ENCODE measurements at places on chromosomes 1 and 21.

- DNase-seq, result no peak
Observed at GRCh38 chr1:19888112-19888511, 5.9 kb downstream of the OTUD3 start.

DNA sequence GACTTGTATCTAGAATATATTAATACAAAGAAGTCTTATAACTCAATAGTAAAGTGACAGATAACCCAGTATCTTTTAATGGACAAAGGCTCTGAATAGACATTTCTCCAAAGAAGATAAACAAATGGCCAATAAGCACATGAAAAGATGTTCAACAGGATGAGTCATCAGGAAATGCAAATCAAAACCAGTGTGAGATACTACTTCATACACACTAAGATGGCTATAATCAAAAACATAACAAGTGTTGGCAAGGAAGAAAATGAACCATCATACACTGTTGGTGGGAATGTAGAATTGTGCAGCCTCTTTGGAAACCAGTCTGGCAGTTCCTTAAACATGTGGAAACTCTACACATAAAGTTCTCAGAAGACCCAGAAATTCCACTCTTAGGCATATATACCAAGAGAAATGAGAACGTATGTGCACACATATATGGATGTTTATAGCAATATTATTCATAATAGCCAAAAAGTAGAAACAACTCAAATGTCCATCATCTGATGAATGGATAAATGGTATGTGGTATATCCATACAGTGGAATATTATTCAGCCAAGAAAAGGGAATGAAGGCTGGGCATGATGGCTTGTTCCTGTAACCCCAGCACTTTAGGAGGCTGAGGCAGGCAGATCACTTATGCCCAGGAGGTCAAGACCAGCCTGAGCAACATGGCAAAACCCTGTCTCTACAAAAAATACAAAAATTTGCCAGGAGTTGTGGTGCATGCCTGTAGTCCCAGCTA is 9.9 kb upstream of the MPL start:
- peak; percentile 24 for DNase-seq

DNA sequence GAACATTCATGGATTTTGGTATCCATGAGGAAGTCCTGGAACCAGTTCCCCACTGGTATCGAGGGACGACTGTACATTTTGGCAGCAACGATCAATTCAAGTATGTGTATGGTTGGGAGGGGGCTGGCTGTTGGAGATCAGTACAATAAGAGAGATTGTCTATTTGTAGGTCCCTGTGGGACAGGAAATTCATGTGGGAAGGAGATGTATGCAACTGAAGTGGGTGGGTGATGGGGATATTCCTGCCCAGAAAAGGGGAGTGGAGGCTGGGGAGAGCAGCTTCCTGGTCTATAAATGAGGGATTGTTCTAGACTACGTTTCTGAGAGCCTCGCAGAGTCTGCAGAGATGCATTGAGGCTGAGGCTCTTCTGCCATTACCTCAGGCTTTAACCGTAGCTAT is 140.2 kb upstream of the MAGI3 start:
- DNase-seq, result no peak

- no peak for DNase-seq
Observed at GRCh38 chr1:101005871-101006270, 19.7 kb downstream of the DPH5 start.

DNA sequence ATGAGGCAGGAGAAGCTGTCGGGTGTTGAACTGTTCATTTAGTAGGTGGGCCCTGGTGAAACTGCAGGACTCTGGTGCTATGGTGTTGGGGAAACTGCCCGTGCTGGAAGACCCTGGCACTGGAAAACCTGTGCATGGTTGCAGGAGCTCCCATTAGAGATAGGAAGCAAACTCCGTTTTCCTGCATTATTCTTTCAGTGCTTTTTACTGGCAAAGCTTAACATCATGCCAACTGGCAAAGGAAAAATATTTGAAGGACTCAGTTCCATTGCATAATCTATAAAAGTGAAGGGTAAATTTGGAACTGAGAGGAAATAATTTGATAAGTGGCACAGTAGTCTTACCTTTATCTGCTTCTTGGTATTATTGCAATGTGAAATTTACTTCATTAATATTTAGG is 31.7 kb upstream of the MPC2 start:
- DNase-seq, result no peak

DNA sequence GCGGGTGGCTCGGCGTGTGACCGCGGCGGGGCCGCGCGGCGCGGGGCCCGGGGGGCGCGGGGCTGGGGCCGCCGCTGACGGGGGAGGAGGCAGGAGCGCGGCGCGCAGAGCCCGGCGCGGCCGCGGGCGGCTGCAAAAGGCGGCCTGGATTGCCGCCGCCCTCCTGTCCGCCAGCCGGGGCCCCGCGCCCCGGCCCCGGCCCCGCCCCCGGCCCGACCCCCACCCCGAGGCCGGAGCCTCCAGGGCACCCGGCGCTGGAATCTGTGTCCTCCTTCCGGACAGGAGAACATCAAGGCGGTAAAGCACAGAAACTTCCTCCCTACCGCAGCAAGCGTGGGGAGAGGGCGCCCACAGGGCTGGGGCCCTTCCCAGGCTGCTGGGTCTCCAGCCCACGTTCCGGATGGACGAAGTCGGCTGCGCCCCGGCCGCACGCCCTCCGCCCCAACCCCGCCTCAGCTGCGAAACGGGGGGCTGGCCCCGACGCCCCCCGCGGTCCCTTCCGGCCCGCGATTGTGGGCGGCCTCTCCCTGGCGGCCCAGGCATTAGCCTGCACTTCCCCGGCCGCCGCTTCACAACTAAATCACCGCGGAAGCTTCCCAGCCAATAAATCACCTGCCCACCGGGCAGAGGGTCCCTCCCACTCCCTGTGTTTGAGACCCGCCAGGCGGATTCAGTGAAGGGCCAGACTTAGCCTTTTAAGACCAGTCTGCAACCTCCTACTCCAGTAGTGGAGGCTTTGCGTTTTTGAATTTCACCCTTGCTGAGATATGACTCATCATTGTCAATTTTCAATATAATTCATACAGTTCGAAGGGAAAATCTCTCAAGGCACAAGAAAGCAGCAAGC is 106.0 kb downstream of the SLC45A1 start:
- DNase-seq, result no peak

DNA sequence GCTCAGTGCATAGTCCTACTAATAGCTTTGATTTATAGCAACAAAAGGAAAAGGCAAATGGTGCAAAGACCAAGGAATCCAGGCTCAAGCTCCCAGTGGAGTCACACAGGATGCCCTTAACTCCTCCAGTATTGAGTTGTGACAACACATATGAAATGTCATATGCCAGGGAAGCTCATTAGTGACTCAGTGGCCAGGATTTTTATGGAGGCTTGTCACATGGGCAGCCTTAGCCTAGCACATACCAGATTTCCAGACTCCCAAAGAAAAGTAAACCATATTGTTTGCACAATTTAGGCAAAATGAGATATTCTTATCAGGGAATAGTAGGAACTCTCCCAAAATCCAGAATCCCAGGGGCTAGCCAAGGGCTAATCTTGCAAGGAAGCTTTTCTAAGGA is 129.2 kb downstream of the MAGI3 start:
- no peak for DNase-seq

- DNase-seq, result peak; percentile 71
Observed at GRCh38 chr1:151062741-151063371, 2.7 kb downstream of the MLLT11 start.

GRCh38 chr1:206049293-206049692 is 3.7 kb upstream of the RHEX start:
- no peak for DNase-seq

GRCh38 chr21:35400233-35400939 is 351.3 kb upstream of the RUNX1 start:
- peak; percentile 24 for DNase-seq

- no peak for DNase-seq
Observed at GRCh38 chr1:154556422-154556821, 2.0 kb downstream of the UBE2Q1 start.

- DNase-seq, result no peak
Observed at GRCh38 chr1:79283451-79283850, 276.9 kb upstream of the ADGRL4 start.

DNA sequence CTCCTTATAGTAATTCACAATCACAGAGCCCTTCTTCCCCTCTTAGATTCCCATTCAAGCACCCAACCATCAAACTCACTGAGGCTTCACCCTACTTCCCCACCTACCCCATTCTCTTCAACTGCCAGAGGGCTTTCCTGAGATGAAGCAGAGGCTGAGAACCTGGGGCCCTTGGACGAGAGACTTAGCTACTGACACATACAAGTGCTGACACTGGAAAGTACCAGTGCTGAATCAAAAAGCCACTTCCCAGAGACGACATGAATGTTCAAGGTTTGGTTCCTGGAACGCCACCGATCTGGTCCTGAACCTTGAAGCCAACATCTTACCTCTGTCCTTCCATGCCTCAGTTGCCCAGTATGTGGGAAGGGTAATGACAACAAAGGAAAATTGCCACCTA is 16.6 kb upstream of the RAP1A start:
- DNase-seq, result no peak

GRCh38 chr1:21152423-21153100 is 24.1 kb downstream of the EIF4G3 start:
- DNase-seq, result no peak

- no peak for DNase-seq
Observed at GRCh38 chr1:182527680-182528079, 61.4 kb downstream of the RNASEL start.

DNA sequence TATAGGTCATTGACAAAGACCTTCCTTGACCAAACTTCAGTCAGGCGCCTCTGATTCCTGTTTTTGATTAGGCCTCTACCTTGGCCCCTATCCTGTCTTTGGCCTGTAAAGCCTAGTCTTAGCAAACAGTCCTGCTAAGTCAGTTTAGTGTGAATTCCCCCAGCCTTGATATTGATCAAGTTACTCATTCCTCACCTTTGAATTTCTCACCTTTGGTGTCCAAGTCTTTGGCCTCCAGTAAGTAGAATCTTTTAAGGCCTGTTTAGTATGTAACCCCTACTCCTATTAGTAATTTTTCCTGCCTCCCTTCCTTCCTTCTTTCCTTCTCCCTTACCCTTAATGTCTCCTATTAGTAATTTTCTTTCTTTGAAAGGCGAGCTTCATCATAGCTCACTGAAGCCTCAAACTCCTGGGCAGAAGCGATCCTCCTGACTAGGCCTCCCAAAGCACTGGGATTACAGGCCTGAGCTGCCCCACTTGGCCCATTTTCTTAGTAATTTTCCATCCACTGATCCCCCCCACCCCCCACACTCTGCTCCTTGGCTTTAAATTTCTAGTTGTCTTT is 13.0 kb upstream of the ZNF692 start:
- DNase-seq, result no peak

DNA sequence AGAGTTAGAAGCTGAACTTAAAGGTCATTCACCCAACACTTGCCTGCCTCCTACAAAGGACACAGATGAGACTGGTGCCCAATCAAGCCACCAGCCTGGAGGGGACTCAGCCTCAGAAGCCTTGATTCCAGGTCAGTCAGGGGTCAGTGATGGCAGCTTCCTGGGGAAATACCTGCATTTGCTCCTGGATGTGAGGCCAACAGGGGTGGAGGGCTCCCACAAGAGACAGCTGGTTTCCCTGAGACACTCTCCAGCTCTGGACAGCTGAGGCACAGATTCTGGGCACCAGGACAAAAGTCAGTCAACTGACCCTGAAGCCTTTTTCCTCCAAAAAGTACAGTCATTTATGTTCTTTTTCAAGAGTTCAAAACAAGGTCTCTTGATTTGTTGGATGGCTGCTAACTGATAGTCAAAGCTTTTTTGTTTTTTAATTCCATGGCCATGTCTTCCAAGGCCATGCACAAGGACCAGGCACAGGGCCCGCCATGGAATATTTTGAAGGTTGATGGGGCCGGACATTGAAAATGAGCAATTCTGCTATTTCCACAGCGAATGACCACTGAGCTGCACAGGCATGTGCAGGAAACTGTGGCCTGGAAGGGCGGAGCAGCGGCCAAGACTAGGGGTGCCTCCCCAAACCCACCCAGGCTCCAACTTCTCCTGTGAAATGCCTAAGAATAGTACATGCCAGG is 1.8 kb downstream of the C2CD2 start:
- DNase-seq, result no peak

- DNase-seq, result no peak
Observed at GRCh38 chr1:200905411-200906052, 10.8 kb downstream of the INAVA start.

DNA sequence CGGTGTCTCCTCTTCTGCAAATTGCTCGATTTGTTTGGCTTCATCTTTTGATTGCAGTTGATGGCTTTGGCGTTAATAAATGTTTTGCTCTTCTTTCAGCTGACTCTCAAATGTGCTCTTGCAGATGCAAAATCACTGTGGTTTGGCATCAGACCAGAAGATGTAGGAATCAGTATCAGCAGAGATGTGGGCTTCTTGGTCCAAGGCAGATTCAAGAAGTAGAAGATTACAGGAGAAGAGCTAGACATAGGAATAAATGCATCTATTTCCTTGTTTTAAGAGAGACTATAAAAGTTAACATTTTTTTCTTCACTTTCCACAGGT is 59.8 kb upstream of the BACH1 start:
- no peak for DNase-seq

- DNase-seq, result no peak
Observed at GRCh38 chr21:42650033-42650370, 3.4 kb upstream of the PDE9A start.

- no peak for DNase-seq
Observed at GRCh38 chr1:9186082-9186859, 48.3 kb upstream of the H6PD start.

DNA sequence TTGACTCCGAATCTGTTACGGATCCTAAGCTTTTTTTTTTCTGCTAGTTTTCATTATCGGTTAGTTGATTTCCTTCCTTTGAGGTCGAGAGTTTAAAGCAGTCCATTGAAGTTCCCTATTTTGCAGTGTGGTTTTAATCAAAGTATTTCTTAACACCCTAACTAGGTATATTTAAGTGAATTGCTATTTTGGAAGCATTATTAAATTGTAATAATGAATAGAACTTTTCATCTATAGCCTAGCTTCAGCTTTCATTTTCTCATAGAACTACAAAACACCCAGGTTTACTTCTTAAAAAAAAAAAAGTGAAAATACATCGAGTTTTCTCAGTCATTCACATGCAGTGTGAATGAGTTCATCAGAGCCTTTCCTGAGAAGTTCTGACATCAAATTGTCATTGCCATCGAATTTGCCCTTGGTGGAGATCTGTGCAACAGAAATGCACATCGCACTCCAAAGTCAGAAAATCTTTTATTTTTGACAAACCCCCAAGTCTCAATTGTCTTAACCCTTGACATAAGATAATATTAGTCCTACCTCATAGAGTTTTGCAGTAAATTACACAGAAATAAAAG is 1.1 kb upstream of the LBR start:
- no peak for DNase-seq

- DNase-seq, result no peak
Observed at GRCh38 chr1:46820076-46820475, 21.2 kb downstream of the CYP4B1 start.

- no peak for DNase-seq
Observed at GRCh38 chr1:154729031-154729442, 121.1 kb upstream of the ADAR start.

All from GM04504 (cell line).